ENCODE measurements at places on chromosomes 6 and 20.
A peak's percentile ranks its signal among the peaks of the same experiment; 100 is the strongest.

DNA sequence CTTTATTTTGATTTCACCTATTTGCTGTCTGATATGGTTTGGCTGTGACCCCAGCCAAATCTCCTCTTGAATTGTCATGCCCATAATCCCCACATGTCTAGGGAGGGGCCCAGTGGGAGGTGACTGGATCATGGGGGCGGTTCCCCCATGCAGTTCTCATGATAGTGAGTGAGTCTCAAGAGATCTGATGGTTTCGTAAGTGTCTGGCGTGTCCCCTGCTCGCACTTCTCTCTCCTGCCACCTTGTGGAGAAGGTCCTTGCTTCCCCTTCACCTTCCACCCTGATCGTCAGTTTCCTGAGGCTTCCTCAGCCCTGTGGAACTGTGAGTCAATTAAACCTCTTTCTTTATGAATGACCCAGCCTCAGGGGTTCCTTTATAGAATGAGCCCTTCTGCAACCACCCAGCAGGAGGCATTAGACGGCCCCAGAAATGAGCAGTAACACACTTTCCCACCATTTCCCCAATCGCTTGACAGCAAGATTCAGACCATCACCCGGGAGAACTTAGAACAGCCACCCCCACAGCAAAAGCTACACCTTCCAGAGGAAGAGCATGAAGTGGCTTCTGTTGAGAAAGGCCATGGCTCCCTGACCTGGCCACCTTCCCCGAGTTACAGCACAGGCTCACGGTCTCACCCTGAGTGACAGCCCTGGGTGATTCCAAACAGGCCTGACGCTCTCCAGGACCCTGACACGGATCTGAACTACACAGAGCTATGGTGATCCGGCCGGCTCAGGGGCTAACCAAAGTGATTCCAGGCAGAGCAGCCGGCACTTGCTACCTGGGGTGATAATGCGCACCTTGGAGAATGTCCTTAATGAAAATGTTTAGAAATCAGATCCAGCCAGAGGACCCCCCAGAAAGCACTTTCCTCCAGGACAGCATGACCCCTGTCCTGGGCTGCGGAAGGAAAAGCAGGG is 131.2 kb upstream of the CDH4 start:
- peak; percentile 63 for DNase-seq

- no peak for DNase-seq
Measured at GRCh38 chr6:35376281-35376680, 33.9 kb downstream of the PPARD start.

GRCh38 chr6:168867247-168868102 is 386.2 kb downstream of the THBS2 start:
- DNase-seq, result no peak

- no peak for DNase-seq
Measured at GRCh38 chr6:49526598-49526997, 23.9 kb upstream of the C6orf141 start.

- no peak for DNase-seq
Measured at GRCh38 chr20:60339738-60340137, 381.5 kb downstream of the CDH26 start.

- no peak for DNase-seq
Measured at GRCh38 chr6:32112431-32112980, 3.4 kb upstream of the TNXB start.

GRCh38 chr6:83252719-83253118 is 59.6 kb downstream of the RWDD2A start:
- no peak for DNase-seq

- DNase-seq, result no peak
Measured at GRCh38 chr6:51098791-51099190, 280.1 kb downstream of the TFAP2B start.

- DNase-seq, result no peak
Measured at GRCh38 chr6:136783021-136783420, 9.3 kb downstream of the MAP3K5 start.

- no peak for DNase-seq
Measured at GRCh38 chr6:145294942-145295341, 440.4 kb downstream of the EPM2A start.

- no peak for DNase-seq
Measured at GRCh38 chr6:22821664-22822320, 252.4 kb downstream of the HDGFL1 start.

GRCh38 chr20:54207743-54208547 is at the start of gene PFDN4:
Gene PFDN4 (plus strand): TSS chr20:54208087. CDS start chr20:54208101, 14 bp downstream.
- peak; percentile 22 for DNase-seq

- DNase-seq, result no peak
Measured at GRCh38 chr20:4435225-4435624, 286.5 kb upstream of the PRND start.

DNA sequence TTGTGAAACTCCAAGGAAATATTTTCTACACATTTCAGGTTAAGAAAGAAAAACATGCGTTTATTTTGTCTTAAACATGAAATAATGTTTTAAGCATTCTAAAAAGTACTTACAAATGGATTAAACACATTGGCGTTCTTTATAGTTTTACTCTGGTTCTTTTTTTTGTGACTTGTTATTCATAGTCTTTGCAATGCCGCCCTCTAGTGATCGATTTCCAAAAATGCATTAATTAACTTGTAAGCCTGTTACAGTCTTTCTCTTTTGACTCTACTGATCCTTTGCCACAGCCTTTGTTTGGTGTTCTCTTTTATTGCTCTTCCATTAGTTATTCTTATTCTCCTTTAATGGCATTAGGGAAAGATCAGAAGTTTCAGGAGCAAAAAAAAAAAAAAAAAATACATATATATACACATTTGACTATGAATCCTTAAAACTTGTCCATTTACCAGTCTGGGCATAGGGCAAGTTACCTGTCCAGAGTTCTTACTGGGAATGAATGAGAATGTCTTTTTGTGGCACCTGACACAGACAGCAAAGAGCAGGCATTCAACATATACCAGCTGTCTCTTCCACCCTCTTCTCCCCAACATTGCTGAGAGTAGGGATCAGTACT is 59.9 kb downstream of the MACROD2 start:
- DNase-seq, result peak; percentile 36

- DNase-seq, result no peak
Measured at GRCh38 chr20:32227306-32227705, 19.6 kb downstream of the POFUT1 start.

DNA sequence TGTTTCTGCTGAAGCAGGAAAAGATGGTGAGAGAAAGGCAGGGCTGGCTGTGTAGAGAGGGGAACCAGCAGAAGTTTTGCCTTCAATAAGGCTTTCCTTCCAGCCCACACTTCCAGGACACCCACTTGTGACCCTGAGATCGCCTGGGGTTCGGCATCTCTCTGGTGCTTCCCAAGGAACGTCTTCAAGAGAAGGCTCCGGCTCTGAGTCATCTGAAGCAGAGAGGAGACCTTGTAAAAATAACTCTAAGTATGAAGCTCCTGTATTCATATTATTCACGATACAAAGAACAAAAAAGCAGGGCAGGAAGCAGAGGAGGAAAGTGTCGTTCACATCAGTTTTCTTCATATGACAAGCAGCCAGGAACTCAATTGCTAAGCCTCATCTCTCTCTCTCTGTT is 95.4 kb upstream of the MRPS10 start:
- no peak for DNase-seq

DNA sequence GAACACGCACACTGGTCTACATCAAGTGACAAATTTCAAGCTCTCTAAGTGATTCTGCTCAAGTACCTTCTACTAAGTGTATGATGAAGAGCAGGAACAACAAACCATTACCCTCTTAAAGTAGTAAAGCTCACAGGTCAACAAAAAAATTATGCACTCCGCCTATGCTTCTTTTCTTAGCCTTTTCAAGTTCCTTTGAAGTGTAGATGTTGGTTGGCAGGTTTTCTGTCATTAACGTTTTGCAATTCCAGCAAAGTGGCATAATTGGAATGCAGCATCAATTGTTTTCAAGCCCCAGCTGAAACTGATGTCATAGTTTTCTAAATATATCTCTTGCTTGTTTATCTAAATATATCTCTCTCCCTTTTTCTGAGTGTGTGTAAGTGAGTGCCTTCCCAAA is 396.9 kb upstream of the EYS start:
- DNase-seq, result no peak

- DNase-seq, result no peak
Measured at GRCh38 chr6:169967687-169968086, 216.3 kb downstream of the ERMARD start.

DNA sequence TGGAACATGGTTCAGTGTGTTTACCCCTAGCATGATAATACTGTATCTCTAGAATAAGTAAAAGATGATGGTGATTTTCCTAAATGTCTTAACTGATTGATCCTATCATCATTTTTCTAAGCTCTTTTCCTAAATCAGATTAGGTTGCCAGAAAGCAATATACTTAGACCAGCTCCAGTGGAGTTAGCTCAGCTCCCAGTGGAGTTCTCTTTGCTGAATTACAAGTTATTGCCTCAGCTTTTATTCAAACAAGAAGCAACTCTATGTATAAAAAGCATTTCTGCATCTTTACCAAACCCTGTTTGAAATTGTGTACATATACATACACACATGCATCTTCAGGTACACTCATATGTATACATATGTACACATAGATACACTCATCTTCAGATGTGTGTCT is 44.9 kb downstream of the SNX9 start:
- no peak for DNase-seq

DNA sequence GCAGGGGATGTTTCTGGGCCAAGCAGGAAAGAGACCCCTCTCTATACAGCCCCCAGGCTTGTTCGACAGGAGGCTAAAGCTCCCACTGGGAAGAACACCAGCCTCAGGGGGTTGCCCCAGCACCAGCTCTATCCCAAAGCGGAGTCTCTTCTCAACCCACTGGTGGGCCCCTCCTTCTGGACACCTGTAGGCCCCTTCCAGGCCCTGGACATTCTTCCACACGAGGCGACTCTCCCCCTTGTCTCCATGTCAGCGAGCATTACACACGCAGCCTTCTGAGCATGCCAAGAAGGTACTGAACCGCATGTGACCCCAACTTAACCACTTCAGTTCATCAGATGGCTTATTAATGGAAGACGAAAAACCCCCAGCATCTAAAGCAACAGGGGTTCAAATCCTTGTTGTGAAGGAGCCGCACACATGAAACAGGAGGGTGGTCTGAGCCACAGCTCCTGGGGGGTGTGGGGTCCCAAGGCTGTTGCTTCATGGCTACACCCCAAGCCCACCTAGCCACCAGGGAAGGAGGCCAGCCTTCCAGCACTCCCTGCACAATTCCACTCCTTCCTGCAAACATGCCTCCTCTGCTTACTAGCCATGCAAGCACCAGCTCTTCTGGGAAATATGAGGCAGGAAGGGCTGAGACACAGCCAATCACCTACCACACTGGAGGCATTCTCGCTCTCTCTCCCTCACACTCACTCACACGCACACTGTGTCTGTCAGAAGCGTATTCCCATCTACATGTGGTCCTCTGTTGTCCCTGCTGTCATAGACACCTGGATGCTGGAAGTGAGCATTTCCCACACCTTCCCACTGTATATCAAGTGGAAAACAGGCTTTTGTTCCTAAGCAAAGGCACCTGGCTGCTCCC is 104.5 kb downstream of the NOL4L start:
- no peak for DNase-seq

- no peak for DNase-seq
Measured at GRCh38 chr6:14016432-14016831, 91.7 kb downstream of the RNF182 start.

- no peak for DNase-seq
Measured at GRCh38 chr6:133394630-133395029, 153.5 kb downstream of the EYA4 start.

GRCh38 chr6:73560853-73561407 is 40.1 kb upstream of the EEF1A1 start:
- DNase-seq, result no peak
